ENCODE measurements at places on chromosomes 13 and 19. TPM values are rescaled to one million over a fixed set of nuclear protein-coding genes. Genes with fewer than 3 reads are reported as not detected.

The ZNF541 gene
- total RNA-seq, result 0.69 TPM

DNA sequence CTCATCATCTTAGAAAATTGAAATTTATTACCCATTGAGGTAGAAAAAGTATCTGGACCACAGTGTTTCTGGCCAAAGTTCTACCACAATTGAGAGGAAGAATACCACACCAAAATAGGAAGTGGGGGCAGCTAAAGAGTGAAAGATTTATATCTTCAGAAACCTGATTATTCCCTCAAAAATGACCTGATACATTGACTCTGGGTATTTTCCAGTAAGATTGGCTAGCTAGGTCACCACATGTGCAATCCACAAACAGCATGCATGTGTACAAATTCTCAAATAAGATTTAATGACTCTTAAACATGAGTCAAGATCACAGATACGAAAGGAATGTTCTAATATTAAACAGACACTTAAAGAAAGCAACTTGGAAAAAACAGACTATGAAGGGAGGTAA is 1516.2 kb upstream of the PCDH20 start:
- no peak for DNase-seq

DNA sequence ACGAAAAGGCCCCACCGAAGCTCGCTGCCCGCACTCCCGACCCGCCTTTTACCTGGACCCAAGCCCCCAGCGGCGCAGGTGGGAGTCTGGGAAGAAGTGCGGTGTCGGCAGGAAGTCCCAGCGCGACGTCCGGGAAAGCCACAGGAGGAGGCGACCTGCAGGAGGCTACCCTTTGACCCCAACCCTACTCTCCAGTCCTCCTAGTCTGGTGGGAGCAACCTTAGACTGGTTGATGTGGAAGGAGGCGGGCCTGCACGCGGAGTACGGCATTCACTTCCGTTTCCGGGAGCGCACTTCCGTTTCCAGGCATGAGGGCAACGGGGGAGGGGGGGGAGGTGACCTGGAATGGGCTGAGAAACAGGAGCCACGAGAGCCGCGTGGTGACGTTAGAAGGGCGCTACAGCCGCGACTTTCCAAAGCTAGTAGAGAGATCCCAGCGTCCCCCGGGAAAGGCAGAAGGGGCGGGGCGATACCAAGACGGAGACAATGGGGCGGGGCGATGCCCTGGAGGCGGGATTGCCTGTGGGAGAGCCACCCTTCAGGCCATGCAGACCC is 28.5 kb downstream of the ZNF266 start:
- peak; percentile 85 for DNase-seq

DNA sequence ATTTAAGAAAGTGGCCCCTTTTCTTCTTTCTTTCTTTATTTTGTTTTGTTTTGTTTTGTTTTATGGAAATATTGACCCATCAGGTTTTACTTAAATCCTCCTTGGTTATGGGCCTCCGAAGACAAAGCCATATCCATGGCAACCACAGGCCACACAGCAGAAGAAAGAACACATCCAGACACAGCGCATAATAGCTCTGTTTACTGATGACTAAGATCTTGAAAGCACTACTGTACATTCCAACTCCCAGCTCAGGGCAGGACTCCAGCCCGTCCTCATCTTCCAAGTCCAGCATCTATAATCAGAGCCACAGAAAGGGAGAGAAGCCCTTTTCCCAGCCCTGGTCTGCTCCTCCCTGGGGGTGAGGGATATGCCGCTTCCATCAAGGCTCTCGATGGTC is 84.3 kb downstream of the NUFIP1 start:
- no peak for DNase-seq

DNA sequence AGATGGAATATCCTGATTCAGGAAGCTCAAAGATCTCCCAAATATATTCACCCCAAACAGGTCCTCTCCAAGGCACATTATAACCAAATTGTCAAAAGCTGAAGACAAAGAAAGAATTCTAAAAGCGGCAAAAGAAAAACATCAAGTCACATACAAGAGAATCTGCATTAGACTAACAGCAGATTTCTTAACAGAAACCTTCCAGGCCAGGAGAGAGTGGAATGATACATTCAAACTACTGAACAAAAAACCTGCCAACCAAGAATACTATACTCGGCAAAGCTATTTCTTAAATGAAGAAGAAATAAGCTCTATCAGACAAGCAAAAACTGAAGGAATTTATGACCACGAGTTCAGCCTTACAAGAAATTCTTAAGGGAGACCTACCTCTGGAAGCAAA is 120.6 kb upstream of the WASF3 start:
- no peak for DNase-seq

DNA sequence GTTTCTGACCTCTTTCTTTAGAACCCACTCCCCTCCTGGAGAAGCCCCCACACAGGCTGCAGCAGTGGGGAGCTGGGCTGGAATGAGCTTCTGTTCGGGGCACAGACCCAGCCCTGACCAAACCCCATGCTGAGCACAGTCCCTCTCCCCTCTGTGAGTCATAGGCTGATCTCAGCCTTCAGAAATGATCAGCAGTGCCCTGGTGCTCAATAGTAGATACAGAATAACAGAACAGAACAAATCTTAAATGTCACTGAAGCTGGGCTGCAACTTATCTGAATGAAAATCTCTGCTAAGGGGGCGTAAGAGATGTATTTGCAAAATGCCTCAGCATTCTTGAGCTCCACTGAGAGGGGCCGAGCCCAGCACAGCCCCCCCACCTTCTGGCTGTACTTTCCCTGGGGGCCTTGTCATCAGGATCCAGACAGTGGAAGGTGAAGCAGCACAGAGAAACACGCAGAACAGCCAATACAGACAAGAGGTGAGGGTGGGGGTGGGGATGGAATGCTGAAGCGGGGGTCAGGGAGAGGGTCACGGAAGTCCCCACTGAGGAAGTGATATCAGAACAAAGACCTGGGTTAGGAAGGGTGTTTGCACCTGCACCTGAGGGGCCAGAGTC is 9.9 kb downstream of the ZNF665 start:
- DNase-seq, result no peak

GRCh38 chr13:93794197-93794885 is 567.7 kb downstream of the GPC6 start:
- DNase-seq, result no peak

- DNase-seq, result peak; percentile 73
These were observed 19.6 kb downstream of the CELF5 start for GRCh38 chr19:3243819-3244700.

DNA sequence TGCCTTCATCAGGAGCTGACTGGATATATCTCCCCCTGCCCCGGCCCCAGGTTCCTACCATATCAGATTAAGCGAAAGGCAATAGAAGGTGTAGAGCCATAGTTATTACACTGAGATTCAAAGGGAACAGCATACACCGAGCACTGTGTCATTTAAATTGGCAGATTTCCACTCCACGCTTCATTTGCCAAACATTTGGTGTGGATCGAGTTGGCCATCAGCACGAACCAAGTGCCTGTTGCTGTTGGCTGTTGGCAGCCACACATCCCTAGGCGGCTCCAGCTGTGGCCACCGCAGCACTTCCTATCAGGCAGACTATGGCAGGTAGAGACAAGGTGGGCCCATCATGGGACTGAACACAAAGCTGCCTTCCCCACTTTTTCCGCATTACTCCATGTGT is 115.8 kb downstream of the CCNA1 start:
- no peak for DNase-seq

DNA sequence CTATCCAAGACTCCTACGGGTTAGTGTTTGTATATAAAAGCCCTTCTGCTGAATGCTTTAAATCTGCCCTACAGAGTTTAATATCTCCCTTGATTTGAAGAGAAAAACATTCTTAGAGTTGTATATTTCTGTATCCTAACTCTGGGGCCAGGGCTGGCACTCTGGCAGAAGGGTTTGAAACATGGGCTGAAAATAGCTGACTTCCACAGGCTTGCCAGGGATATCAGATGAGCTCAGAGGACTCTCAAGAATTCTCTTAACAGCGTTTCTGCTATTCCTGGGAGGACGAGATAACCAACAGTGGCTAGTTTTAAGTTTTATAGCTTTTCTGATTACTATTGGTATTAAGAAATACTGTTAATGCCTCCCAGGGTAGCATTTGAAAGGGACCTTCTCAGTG is 127.5 kb downstream of the LIG4 start:
- DNase-seq, result no peak

DNA sequence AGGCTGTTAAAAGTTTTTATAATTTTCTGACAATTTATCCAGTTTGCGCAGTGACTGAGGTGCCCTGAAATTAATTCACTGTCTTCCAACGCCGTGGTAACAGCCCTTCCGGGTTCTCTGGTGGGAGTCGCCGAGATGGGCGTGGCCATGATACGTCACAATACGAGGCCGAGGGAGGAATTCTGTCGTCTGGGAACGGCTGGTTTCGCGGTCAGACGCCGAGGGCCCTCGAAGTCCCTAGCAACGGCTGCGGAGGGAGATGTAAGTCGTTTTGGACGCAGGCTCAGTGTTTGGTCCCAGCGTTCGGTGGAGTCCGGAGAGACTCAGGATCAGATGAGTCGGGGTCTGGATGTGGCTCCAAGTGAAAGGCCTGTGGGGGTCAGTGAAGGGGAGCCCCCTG is 21.7 kb downstream of the ZNF613 start:
- DNase-seq, result peak; percentile 88

DNA sequence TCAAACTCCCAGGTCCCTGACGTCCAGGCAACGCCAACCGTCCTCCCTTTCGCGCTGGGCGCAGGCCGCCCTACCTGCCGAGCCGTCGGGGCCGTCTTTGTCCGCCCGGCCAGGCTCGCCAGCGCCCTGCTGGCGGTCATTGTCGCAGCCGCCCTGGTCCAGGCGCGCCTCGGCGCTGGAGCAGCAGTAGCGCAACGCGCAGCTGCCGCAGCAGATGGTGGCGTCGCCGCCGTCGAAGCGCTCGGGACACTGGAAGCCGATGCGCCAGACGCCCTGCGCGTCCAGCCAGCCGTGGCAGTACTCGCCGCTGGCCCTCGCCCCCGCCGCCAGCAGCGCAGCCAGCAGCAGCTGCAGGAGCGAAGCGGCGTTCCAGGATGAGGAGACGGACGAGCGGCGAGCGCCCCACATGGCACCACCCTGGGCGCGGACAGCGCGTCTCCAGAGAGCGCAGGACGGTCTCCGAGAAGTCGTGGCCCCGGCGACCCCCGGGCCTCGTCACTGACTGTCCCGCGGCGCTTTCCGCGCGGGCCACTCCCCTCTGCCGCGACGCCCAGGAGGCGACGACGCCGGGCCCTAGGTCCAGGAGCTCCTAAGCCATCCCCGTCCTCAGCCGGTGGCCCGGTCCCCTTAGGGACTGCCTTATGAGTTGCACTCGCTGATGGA is 1.1 kb downstream of the SHISA2 start:
- peak; percentile 73 for DNase-seq

DNA sequence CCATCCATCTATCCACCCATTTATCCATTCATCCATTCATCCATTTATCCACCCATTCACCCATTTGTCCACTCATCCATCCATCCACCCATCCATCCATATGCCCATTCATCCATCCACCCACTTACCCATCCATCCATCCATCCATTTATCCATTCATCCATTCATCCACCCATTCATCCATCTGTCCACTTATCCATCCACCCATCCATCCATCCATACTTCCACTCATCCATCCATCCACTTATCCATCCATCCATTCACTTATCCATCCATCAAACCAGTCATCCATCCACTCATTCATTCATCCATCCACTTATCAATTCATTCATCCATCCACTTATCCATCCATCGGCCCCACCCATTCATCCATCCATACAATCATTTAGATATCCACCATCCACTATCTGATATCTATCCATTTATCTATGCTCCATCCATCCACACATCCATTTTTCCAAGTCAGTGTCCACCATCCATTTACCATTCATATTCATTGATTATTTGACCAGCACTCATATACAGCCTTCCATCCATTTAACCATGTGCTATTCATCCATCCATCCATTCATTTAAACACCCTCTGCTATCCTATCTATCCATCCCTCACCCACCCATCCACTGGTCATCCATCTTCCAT is 2.8 kb downstream of the TMEM221 start:
- no peak for DNase-seq

The OXGR1 gene
- total RNA-seq, result 0.72 TPM

- no peak for DNase-seq
These were observed 339.9 kb downstream of the SLC7A1 start for GRCh38 chr13:29255567-29255966.

DNA sequence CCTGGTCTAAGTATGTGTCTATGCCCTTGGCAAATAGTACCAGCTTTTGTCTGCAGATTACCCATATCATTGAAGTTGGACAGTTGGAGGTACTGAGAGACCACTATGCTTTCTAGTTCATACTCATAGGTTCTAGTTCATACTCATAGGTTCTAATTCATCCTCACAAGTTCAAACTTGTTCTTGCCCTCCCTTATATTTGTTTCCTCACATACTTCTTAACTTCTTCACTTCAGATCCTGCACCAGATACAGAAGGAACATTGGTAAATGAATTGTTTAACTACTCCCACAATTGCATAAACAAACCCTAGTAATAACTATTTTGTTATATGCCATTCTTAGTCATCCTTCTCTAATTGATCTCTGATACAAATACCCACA is 172.2 kb downstream of the SLITRK1 start:
- DNase-seq, result no peak

All from kidney (tissue), 22 donors.